Posterior vena cava (tissue), 2 donors: ENCODE measurements at places on chromosomes 1 and 21. TPM values are rescaled to one million over a fixed set of nuclear protein-coding genes. Genes with fewer than 3 reads are reported as not detected.

GRCh38 chr21:15436031-15436430, 293.8 kb upstream of the USP25 start:
- no peak for DNase-seq

- no peak for DNase-seq
These were observed 785.2 kb upstream of the B3GALT2 start for GRCh38 chr1:193971595-193971994.

DNA sequence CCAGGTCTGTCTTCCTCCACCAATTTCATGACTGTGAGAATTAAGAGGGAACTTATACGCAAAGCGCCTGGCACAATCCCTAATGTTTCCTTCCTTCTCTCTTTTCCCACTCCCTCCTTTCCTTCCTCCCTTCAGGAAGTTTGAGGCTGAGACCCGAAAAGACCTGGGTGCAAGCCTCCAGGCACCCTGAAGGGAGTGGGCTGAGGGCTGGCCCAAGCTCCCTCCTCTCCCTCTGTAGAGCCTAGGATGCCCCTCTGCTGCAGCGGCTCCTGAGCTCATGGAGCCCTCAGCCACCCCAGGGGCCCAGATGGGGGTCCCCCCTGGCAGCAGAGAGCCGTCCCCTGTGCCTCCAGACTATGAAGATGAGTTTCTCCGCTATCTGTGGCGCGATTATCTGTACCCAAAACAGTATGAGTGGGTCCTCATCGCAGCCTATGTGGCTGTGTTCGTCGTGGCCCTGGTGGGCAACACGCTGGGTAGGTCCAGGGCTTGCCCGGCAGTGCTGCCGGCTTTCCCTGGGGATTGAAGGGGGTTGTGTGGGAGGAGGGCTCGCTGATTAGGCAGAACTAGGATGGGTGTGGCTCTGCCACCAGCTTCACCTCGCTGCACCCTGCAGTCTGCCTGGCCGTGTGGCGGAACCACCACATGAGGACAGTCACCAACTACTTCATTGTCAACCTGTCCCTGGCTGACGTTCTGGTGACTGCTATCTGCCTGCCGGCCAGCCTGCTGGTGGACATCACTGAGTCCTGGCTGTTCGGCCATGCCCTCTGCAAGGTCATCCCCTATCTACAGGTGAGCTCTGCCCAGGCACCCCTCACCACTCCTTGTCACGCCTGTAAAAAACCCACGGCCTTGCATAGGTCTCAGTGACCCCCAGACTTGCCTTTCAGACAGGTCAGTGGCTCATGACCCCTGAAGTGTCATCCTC, 1.7 kb downstream of the HCRTR1 start:
- DNase-seq: peak; percentile 59

DNA sequence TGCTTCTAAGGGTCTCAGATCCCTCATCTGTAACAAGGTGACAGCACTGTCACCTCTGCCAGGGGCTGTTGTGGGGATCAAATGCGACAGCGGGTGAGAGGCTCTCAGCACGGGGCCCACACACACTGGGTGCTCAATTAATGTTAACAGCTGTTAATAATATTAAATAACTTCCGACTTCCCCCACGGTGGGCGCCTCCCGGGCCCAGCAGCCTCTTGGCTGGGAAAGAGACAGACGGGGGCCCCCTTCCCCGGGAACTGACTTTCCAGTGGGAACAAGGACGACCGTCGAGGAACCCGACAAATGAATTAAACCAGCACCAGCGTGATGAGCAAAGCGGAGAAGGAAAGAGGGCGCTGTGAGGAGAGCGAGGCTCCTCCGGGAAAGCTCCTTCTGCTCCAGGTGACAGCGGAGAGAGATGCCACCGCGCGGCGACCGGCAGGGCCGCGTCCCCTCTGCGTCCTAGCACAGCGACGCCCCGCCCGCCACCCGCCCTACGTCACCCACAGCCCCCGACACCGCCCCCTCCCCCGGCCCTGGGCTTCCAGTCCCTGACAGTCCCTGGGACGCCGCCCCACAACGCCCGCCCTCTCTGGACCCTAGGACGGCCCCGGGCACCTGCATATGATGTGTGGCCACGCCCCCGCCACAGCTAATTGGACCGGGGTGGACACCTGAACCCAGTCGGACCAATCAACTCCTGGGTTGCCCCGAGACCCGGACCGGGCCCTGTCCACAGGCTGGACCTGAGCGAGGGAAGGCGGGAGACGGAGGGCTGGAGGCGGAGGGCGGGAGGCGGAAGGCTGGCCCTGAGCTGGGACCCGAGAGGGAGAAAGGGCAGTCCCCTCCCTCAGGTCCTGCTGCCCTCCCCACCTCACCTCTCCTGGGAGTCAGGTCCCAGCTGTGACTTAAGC, 38.2 kb downstream of the MATN1 start:
- peak; percentile 81 for DNase-seq

DNA sequence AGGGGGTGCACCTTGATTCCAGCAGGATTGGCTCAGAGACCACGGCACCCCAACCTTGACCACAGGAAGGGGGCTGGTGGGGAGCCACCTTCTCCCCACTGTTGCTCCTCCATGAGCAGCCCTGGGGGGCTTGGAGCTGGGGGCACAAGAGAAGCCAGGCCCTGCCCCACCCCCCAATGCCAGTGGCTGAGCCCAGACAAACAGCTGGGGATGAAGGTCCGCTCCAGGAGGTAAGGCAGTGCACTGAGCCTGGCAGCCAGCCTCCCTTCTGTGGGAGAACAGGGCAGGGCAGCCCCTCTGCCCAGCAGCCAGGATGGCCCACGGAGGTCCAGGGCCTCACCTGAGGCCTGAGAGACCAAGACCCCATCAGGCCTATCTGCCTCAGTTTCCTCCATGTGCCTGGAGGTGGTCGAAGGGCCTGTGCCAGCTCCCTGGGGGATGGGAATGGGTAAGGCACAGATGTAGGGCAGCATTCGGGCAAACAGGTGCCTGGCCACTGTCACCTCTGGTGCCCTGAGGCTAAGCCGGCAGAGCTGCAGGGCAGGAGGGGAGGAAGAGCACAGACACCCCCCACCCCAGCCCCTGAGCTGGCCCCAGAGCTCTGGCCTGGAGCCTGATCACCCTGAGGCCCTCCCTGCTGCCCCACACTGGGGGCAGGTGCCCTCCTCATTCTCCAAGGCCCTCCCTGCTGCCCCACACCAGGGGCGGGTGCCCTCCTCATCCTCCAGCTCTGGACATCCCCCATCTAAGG, 7.1 kb downstream of the ITGB2 start:
- DNase-seq: no peak

- no peak for DNase-seq
These were observed 332.7 kb upstream of the RUNX1 start for GRCh38 chr21:35381743-35382310.

- DNase-seq: no peak
These were observed 9.4 kb downstream of the KIRREL1 start for GRCh38 chr1:158002631-158003405.

DNA sequence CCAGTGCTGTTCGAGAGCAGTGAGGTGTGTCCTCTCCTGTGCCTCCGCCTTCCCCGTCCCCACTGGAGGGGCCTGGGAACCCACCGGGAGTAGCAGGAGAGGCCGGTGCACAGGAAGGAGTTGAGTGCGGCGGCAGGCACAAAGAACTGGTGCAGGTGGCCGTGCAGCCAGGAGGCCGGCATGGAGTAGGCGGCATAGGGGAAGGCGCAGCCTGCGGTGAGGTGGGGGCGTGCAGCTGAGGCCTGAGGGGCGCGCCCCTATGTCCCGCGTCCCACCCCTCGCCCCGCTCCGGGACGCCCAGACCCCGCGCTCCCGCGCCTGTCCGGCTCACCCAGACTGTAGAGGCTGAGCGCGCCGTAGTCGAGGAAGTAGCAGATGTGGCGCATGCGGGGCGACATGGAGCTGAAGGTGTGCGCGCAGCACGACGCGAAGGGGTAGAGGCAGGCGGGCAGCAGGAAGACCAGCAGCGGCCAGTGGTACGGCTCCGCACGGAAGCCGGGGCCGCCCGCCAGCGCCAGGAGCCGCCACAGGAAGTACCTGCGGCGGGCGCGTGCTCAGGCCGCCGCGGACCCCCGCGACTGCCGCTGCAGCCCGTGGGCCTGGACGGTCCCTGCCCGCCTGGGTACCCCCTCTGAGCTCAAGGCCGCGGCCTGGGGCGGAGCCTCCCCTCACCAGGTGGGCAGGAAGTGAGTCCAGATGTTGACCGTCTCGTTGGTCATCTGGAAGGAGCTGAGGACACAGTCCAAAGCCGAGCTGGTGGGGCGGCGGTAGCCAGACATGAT, 2.2 kb downstream of the PAQR6 start:
- DNase-seq: no peak

GRCh38 chr1:90809093-90809492, 92.0 kb upstream of the BARHL2 start:
- no peak for DNase-seq

DNA sequence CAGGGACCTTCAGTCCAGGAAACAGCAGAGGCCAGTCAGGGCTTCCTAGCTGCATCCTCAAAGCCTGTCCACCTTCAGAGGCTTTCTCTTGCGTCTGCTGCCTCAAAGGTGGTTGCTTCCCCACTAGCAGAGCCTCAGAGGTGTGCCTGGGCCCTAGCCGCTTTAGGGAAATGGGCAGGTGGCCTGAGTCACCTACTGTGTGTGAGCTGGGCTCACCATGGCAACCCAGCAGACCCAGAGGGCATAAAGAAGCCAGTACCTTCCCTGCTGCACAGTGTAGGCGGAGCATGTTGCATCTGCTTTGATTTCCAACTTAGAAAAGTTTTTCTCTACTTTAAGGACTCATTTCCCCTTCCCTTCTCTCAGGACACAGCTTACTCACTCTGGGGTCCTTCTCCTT, 12.5 kb downstream of the SLC9A1 start:
- DNase-seq: no peak

- DNase-seq: no peak
These were observed 26.7 kb upstream of the MYOCOS start for GRCh38 chr1:171595324-171595723.

GRCh38 chr1:227996187-227996950, 10.4 kb upstream of the WNT3A start:
- peak; percentile 19 for DNase-seq

- DNase-seq: no peak
These were observed 41.8 kb downstream of the KIAA0040 start for GRCh38 chr1:175150596-175151319.

DNA sequence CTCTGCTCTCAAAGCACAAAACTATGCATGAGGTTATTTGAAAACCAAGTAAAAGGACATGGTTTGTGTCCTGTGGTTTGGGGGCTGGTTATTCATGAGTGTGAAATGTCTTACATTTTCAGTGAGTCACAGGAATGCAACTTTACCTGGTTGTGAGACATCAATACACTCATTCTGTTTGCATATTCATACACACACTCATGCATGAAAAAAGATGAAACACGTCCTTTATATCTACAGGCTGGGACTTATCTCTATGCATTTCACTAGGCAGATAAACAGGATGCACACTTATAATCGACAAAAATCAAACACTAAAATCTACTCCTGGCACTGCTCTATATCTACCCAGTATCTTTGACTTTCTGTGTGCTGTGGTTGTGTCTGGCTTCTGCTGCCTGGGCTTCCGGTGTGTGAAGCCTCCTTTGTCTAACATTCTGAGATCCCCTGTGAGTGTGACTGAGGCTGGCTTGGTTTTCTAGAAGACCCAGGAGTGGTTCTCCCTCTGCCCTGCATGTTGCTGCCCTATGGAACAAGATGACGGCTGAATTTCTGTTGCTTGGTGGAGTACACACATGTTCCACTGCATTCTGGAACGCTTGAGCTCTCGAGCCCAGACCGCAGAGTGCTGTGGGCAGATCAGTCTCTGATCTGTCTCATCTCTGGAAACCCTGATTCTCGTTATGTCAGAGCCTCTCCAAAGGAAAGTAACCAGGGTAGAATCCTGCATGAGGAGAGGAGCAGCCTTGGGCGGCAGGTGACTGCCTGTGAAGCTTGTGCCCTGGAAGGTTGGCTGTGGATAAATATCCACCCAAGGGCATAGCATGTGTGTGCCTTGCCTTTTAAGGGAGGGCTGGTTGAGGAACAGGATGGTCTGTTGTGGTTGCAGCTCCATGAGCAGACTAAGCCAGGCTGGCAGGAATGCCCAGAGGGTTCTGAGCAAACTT, 19.7 kb upstream of the FASLG start:
- DNase-seq: no peak

DNA sequence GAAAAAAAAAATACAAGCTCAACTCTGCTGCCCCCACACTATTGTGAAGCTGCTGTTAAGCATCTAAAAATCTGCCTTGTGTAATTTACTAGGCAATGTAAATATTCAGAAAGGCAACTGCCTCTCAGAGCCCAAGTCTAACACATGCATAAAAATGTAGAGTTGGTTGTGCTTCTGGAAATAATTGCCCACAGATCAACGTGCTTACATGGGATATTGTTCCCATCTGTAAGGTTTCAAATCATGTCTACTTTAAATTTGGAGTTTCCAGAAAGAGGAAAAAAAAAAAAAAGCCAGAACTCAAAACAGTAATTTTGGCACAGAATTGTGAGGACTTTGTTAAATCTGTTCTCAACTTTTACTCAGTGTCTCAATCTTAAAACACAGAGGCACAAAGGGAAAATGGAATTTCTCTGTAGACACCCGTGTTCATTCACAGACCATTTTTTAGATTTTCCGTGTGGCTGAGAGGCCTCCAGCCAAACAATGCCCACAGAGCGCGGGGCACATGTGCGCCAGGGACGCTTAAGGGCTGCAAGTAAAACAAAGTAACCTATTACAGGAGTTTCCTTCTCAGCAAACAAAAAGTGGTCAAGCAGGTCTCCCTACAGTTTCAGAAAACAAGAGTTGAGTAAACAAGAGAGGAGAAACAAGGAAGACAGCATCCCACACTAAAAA, 115.5 kb downstream of the RERE start:
- DNase-seq: no peak

DNA sequence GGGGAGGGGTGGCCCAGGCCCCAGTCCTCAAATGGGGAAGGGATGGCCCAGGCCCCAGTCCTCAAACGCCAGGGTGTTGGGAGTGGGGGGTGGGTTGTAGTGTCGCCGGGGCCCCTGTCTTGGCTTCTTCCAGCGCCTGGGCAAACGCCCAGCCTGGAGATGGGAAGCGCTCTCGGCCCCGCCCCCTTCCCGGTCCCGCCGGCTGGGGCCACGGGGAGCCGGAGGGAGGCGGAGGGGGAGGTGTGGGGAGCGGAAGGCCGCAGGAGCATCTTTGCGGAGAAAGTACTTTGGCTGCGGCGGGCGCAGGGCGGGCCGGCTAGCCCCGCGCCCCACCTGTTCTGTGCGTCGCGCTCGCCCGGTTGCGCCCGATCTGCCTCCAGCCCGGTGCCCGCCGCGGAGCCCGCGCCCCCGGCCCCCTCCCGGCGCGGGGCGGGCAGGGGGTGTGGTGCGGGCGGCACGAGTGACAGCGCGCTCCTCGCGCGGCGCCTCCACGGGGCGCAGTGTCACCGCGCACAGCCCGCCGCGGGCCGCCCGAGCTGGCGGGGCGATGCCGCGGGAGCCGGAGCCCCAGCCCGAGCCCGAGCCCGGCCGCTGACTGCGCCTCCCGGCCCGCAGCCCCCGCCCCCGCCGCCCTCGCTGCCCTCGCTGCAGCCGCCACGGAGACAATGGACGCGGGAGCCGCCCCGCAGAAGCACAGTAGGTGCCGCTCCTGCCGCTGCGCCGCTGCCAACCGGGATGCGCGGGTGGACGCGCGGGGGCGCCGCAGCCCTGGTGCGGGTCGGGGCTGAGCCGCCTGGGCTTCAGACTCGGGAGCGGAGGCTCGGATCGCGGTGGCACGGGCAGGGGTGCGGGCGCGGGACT, 31.1 kb upstream of the PEX10 start:
- DNase-seq: no peak

CRABP2 gene
- total RNA-seq: 9.2 TPM

ASAP3 gene
- total RNA-seq: 51.4 TPM

MUL1 gene
- 20.9 TPM for total RNA-seq

SH3BP5L gene
- total RNA-seq: 18.4 TPM

C1QTNF12 gene
- total RNA-seq: 4.1 TPM

CYP4A11 gene
- not detected for total RNA-seq
